ENCODE measurements at places on chromosomes 5 and 9. TPM values are rescaled to one million over a fixed set of nuclear protein-coding genes. Genes with fewer than 3 reads are reported as not detected.

DNA sequence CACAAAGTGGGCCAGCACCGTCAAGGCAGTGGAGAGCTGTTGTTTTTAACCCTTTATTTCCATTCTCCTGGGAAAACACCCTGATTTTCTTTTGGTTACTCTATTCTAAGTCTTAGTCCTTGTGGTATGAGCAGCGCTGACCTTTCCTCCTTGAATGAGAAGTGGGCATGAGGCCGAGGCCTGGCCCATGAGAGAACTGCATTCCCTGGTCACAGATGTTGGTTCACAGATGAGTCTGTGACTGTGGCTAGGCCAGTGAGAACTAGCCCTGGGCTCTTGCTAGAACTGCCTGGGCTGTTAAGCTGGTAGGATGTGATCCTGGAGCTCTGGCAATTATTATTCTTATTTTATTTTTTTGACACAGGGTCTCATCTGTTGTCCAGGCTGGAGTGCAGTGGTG lies 71.7 kb upstream of the KLF9 start:
- no peak for DNase-seq

DNA sequence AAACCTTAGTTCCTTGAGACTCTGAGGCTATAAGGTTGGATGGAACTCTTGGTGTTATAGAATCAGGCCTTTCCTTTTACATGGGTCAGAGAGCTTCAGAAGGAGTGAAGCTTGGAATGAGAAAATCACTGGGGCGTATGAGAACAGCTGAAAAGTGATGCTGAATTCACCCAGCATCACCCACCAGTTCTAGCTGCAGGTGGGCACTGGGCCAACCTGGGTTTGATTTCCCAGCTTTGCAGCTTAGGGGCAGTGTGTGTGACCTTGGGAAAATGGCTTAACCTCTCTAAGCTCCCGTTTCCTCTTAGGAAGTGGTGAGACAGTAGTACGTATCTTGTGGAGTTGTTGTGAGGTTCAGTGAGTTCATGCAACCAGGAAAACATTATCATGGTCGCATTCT lies 10.7 kb downstream of the PCDH12 start:
- no peak for DNase-seq

DNA sequence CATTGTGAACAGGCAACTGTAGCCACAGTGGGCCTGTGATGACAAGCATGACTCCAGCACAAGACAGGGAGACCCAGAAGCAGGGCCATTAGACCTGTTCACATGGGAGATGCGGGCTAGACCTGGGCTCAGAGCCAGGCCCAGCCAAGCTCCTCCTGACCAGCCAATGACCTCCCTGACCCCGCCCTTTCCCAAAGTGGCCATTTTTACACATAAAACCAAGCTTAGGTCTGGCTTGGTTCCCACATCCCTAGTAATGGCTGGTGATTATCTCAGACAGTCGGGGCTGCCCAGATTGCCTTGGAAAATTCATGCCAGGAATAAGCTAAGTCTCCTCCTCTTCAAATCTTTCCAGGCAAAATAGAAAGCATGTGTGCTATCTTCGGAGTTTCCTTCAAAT lies 94.1 kb downstream of the FRMD3 start:
- DNase-seq = no peak

FAM81B gene
- total RNA-seq = not detected

SARDH gene
- total RNA-seq = not detected

Measured in foreskin keratinocyte (primary cell).